ENCODE measurements at places on chromosomes 2 and 18.

DNA sequence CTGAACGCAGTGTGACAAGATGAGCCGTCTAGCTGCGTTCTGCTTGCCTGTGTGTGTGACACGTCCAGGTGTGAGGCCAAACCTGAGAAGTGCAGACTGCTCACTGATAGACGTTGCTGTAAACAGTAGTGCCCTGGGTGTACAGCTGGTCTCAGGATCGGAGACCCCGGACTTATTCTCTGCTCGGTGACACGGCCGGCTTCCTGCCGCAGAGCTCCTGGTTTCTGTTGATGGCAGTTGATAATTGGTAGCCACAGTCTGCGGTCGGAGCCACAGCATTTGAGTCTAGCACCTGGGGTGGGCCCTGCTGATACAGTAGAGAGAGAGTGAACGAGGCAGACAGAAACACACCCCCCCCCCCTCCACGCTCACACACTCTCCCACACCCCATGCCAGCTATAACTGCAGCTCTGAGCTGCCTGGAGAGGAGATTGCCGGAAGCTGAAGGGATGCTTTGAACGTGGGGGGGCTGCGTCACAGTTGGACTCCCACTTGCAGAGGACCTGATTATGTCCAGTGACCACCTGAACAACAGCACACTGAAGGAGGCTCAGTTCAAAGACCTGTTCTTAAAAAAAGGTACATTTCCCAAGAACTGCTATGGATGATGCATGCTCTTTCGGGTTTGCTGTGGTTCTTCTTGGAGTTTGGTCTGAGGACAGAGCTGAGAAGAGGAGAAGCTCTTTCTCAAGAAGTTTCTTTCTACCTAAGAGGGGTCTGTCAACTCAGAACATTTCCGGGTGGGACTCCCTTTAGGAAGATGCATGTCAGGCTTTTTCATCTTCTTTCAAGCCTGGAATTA, 114.0 kb downstream of the FAM210A start:
- DNase-seq = no peak

GRCh38 chr2:54271189-54271588, 15.2 kb upstream of the TSPYL6 start:
- DNase-seq = no peak

DNA sequence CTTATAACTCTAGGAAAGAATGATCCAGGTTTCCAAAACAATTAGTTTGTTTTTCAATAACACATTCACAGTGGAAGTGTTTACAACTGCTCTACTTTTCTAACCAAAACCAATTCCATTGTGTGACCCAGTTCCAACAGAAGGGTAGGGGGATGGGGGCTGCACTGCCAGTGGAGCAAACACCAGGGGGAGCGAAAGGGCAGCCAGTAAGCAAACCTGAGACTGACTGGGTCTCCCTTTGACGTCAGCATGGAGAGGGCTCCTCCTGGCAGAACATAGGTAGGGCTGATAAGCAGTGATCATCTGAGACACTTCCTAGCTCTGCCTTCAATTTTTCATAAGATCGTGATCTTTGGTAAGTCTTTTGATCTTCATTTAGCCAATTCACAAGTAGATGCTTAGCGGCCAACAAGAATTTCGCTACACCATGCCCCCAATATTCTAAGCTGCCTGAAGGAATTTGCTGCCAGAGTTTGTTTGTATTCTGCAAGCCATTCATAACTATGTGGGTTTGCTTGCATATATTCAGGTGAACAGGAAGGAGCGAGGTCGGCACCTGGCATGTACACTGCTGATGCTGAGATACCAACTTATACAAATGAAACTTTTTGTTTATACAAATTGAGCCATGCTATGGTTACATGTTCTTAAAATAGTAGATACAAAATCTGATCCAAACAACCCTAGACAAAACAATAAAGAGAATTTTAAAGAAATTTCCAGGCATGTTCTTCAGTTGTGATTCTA, 45.9 kb downstream of the ST6GAL2 start:
- peak; percentile 34 for DNase-seq

DNA sequence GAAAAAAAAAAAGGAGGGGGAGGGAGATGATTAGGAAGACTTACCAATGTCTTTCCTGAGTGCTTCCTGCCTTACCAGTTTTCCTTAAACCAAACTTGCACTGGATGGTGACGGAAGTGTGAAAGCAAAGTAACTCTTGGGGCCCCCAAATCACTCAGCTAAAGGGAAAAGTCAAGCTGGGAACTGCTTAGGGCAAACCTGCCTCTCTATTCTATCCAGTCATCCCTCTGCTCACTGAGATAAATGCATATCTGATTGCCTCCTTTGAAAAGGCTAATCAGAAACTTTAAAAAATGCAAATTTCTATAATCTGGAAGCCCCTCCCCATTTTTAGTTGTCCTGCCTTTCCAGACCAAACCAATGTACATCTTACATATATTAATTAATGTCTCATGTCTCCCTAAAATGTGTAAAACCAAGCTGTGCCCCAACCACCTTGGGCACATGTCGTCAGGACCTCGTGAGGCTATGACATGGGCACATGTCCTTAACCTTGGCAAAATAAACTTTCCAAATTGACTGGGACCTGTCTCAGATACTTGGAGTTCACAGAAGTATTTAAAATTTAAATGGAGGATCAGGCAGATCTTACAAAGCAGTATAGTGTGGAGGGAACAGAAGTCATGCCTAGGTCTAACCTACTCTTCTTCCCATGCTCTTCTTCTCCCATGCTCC, 7.2 kb upstream of the CYBRD1 start:
- DNase-seq = no peak

GRCh38 chr2:39525636-39526412, 88.7 kb upstream of the MAP4K3 start:
- no peak for DNase-seq

- DNase-seq = peak; percentile 12
Measured at GRCh38 chr2:216188559-216188850, 79.4 kb downstream of the XRCC5 start.

DNA sequence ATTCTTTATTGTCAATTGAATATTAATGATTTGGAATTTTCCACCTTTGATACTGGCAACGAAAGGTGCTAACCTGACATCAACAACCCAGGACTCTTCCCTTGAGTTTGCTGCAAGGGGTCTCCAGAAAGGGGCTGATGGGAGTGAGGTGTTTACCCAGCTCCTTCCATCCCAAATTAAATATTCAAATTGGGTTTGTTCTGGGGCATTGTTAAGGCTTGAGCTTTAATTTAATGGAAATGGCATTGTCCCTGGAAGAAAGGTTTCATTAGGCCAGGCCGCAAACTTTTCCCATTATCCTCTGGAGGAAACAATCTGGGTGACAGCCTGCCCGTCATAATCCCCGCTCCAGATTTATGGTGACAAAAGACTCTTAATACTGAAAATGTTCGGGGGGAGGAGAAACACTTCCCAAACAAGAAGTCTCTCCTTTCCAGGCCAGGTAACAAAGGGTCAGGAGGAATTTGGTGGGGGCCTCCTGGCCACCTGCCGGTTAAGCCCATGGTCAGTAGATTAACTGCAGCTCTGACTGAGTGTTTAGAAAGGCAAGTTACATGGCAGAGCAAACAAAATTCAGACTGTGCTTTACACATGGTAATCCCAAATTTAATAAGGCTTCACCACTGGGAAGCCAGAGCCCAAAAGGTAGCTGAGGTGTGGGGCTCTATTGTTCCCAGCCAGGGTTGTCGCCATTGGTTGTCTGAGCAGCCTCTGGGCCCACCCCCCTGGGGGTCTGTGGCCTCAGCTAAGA, 151.4 kb upstream of the SIX3 start:
- DNase-seq = no peak

- DNase-seq = peak; percentile 30
Measured at GRCh38 chr2:36376319-36376765, 20.8 kb downstream of the CRIM1 start.

DNA sequence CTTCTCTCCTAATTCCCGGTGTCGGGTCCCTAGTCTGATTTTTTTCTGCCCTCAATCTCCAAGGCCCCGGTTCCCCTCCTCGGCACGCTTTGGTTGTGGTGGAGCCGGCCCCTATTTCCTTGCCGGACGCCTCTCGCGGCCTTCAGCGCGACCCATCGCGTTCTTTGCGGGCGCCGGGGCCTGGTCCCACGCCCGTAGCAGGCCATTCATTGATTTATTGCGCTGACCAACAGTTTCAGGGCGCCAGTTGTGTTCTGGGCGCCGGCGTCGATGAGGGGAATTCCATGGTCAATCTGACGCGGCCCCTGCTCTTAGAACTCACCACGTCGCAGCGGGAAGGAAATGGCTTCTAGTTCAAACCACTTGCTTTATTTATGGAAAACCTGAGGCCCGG, 396 bp downstream of the CNOT9 start:
- peak; percentile 44 for DNase-seq

DNA sequence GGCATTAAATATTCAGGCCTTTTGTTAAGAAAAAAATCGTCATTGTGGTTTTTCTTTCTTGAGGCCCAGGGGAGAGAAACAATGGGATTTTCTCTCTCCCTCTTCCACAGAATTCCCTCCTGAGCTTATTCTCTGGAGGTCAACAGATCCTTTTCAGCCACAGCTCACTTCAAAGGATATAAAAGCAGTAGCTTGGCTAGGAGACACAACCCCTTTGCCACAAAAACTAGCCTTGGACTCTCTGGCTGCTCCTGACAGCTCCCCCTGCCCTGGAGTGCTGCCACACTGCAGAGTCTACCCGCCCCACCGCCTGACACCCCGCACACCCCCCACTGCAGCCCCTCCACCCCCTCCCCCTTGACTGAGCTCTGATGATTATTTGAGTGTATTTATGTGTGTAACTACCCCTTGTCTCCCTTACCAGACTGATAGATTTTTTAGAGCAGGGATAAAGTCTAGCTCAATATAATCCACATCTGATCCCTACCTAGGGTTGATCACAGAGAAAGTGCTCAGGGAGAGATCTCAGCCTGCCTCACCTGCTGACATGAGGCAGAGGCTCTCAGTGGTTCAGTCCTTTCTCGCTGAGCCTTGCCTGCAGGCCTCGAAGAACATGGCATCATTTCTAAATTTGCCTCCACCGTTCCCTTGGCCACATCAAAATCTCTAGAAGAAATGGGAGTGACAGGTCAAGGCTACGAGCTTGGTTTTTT, 132.2 kb upstream of the SP5 start:
- no peak for DNase-seq

GRCh38 chr18:49910986-49911385, 97.7 kb upstream of the ACAA2 start:
- DNase-seq = peak; percentile 37

GRCh38 chr2:147525819-147526489, 318.9 kb upstream of the ACVR2A start:
- no peak for DNase-seq

- no peak for DNase-seq
Measured at GRCh38 chr2:98921062-98921461, 15.0 kb downstream of the CRACDL start.

DNA sequence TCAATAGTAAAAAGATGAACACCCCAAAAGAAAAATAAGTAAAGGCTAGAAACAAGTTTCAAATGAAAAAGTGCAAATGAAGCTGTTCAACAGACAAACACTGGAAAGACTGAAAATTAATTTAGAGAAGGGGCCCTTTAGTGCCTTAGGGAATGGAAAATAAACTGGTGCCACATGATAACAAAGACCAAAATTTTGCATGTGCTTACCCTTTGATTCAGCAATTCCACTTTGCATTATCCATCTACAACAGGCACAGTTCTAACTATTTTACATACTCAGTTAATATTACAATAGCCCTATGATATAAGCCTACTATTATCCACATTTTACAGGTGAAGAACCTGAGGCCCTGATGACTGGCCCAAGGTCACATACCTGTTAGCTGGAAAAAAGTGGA, 183.9 kb downstream of the NBAS start:
- DNase-seq = no peak

- DNase-seq = no peak
Measured at GRCh38 chr2:205273148-205273547, 409.2 kb upstream of the NRP2 start.

DNA sequence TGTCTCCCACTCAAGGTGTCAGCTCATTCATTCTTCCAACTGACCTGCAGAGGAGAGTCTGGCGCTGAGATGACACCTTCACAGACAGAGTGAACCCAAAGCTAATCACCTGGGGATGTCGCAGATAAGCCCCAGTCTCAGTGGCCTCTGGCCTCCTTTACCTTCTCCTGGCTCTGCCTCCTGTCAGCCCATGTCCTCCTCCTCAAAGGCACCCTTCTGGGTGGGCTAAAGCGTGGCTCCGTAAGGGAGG, 194.1 kb downstream of the MIB1 start:
- DNase-seq = no peak

DNA sequence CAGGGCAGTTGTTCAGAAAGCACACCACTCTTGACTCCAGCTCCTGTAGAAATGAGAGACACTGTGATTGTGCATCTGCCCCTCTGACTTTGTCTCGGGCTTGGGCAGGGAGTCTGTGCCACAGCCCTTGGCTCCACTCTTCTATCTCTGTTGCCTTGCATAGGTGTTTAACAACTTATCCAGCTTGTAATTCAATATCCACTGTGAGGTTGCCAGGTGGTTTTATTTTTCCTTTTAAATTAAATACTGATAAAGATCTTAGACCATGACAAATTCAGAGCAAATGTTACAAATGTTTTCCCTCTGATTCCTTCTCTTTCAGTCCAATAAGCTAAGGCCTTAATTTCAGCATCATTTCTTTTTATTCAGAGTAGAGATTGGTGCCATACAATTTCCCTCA, 421.7 kb downstream of the STK39 start:
- no peak for DNase-seq

- no peak for DNase-seq
Measured at GRCh38 chr2:130827502-130828251, 9.0 kb upstream of the ARHGEF4 start.

- DNase-seq = no peak
Measured at GRCh38 chr18:55407774-55408535, 180.0 kb downstream of the TCF4 start.

DNA sequence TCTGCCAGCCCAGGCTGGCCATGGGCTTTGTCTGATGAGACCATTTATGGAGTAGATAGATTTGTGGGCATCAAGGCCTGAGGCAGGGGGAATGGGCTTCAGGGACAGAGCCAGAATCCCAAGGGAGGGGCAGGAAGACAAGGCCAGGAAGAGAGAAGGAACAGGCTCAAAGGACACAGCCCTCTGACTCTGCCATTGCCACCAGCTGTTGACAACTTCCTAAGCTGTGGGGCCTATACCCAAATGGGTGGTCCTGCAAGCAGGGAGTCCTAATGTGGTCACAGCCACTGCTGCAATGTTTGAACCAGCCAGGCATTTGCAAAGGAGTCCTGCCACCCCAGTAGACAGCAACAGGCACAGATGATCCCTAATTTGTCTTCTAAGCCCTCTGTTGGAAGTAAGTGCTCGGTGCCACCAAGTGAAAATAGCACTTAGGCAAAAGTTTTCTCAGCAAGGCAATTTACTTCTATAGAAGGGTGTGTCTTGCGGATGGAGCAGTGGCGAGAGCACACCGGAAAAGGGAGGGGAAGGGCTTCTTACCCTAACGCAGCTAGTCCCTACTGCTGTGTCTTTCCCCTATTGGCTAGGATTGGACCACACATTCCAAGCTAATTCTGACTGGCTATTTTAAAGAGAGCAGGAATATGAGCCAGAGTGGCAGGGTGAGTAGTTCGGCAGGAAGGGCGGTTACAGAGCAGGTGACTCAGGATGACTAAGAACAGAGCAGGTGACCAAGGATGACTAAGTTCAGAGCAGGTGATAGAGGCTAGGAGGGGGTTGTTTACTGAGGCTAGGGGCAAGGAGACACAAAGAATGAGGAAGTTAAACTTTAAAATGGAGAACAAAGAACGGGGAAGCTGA, 47.2 kb downstream of the C1QL2 start:
- DNase-seq = no peak

Measured in HuH-7 (cell line).